ENCODE measurements at places on chromosomes 7 and 10. TPM values are rescaled to one million over a fixed set of nuclear protein-coding genes. Genes with fewer than 3 reads are reported as not detected.

CPVL gene
- total RNA-seq: 86.3 TPM

DNAH11 gene
- 0.74 TPM for total RNA-seq

URGCP gene
- 39.6 TPM for total RNA-seq

ABCB4 gene
- 4.2 TPM for total RNA-seq

ASZ1 gene
- not detected for total RNA-seq

GPRIN2 gene
- total RNA-seq: not detected

BLVRA gene
- 44.8 TPM for total RNA-seq

SLIT1 gene
- total RNA-seq: 0.08 TPM

CTAGE15 gene
- total RNA-seq: not detected

AHCYL2 gene
- total RNA-seq: 6.0 TPM

CARD11 gene
- 0.16 TPM for total RNA-seq

CCL24 gene
- not detected for total RNA-seq

TMEM140 gene
- total RNA-seq: 23.3 TPM

SLC18A2 gene
- total RNA-seq: 0.05 TPM

LRGUK gene
- total RNA-seq: 0.19 TPM

NYAP1 gene
- total RNA-seq: 0.38 TPM

DEPP1 gene
- total RNA-seq: 27.5 TPM

TMEM229A gene
- total RNA-seq: not detected

VAX1 gene
- not detected for total RNA-seq

LGI1 gene
- total RNA-seq: not detected

TMEM176A gene
- total RNA-seq: 18.5 TPM

SCART1 gene
- 0.36 TPM for total RNA-seq

CTAGE4 gene
- total RNA-seq: 0.16 TPM

IDI2 gene
- total RNA-seq: 0.33 TPM

PDE1C gene
- total RNA-seq: 207 TPM
